ENCODE measurements at places on chromosomes 16 and 17. TPM values are rescaled to one million over a fixed set of nuclear protein-coding genes. Genes with fewer than 3 reads are reported as not detected.

DNA sequence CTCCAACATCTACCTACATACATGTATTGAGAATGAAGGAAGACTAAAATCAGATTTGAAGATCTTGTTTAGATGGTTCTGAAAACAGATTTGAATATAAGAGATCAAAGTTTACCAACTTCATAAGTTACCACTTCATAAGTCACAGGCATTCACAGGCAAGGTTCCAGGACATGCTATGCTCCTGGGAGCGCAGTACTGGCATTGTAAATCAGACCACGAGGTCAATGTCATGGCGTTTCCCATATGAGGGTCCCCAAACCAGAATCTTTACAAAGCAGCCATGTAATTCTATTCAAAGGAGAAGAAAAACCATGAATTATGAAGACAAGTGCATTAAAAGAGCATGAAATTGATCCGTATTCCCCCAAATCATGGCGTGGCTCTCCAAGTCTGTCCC is 3.0 kb downstream of the CDH11 start:
- H3K27ac ChIP-seq = no peak overlapping the region

GRCh38 chr17:48505788-48506187 is 25.0 kb downstream of the HOXB1 start:
- no peak overlapping the region for H3K4me3 ChIP-seq
- DNase-seq = peak; percentile 60
- H3K27ac ChIP-seq = peak overlapping the region; percentile 63
- H3K27me3 ChIP-seq = peaks cover 18% of the 10 kb centered on the region

DNA sequence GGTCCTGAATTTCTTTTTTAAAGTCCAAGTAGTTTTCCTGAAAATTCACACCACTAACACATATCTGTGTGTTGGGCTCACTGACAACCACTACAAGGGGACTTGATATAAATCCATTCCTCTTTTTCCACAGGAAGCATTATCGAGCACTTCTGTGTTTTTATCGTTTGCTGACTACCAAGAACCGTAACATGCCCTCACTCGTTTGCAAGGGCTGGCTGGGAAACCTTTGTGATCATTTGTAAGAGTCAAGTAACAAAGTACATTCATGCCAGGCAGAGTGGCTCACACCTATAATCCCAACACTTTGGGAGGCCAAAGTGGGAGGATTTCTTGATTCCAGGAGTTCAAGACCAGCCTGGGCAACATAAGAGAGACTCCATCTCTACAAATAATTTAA is 62.1 kb downstream of the ZZEF1 start:
- H3K4me1 ChIP-seq = no peaks in the 10 kb centered on the region
- H3K27ac ChIP-seq = no peak overlapping the region
- H3K4me3 ChIP-seq = no peak overlapping the region

GRCh38 chr16:47139561-47140185 is 4.1 kb downstream of the NETO2 start:
- no peak overlapping the region for H3K27ac ChIP-seq
- no peaks in the 10 kb centered on the region for H3K36me3 ChIP-seq
- DNase-seq = no peak
- peaks cover 17% of the 10 kb centered on the region for H3K27me3 ChIP-seq

Gene CNTNAP1
- total RNA-seq = 1.3 TPM

Gene CSF3
- total RNA-seq = not detected

DNA sequence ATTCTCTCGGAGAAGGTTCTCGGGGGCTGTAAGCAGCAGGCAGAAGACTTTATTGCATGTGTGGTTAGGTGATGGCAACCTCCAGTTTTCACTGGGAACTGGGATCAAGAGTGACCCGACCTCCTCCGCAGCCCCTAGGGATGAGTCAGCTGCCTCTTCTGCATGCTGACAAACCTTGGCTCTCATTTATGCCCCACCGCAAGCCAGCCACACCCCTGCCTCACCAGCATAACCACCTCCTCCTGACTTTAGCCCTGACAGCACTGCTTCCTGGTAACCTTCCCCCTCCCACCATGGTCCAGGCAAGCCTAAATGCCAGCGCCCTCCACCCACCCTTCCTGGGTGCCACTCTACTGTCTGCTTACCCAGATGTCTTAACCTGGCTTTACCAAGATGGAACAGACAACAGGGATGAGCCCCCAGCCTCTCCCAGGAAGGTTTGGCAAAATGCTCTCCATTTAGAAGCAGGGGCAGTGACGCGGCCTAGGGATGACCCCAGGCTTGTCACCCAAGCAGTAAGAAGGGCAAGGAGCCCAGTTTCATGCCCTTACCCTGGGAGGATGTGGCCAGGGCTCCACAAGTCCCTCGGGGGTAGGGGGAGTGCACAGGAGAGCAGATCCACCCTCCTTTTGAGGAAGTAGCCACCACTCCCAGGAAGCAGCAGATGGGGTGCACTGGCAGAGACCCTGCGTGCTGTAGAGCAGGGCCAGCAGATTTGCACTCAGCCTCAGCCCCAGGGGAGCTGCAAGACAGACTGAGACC is 73.5 kb downstream of the GOSR1 start:
- H3K27ac ChIP-seq = no peak overlapping the region
- DNase-seq = no peak
- no peaks in the 10 kb centered on the region for H3K4me1 ChIP-seq
- no peaks in the 10 kb centered on the region for H3K27me3 ChIP-seq
- no peak overlapping the region for H3K4me3 ChIP-seq

- no peak overlapping the region for H3K27ac ChIP-seq
- no peak overlapping the region for H3K4me3 ChIP-seq
These were observed 18.3 kb upstream of the CLEC18A start for GRCh38 chr16:69932691-69933392.

- H3K27me3 ChIP-seq = no peaks in the 10 kb centered on the region
- peaks cover 25% of the 10 kb centered on the region for H3K36me3 ChIP-seq
- H3K4me1 ChIP-seq = peaks cover 3% of the 10 kb centered on the region
These were observed 104.4 kb downstream of the VPS53 start for GRCh38 chr17:610276-610675.

DNA sequence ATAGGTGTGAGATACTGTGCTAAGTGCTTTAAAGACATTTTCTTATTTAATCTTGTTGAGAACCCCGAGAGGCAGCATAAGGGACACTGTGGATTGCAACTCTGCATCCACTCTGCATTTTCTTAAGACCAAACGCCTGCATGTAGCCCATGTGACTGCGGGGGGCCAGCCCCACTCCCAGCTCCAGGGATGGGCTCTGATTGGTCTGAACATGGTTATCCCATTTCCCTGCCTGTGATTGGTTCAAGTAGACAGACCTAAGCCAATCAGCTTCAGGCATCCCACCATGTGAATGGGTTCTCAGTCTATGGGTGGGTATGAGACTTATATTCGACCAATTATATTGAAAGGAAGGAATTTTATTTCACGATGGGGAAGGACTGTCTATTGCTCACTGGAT is 33.2 kb upstream of the USP7 start:
- no peaks in the 10 kb centered on the region for H3K4me1 ChIP-seq
- DNase-seq = no peak
- no peaks in the 10 kb centered on the region for H3K36me3 ChIP-seq
- no peak overlapping the region for H3K27ac ChIP-seq
- no peaks in the 10 kb centered on the region for H3K27me3 ChIP-seq

GRCh38 chr17:77086433-77087010 is 54.2 kb upstream of the SEC14L1 start:
- H3K4me3 ChIP-seq = peak overlapping the region; percentile 17
- H3K27ac ChIP-seq = no peak overlapping the region
- peaks cover 2% of the 10 kb centered on the region for H3K27me3 ChIP-seq
- H3K36me3 ChIP-seq = peaks cover 31% of the 10 kb centered on the region
- DNase-seq = peak; percentile 72

- H3K27me3 ChIP-seq = peaks cover 7% of the 10 kb centered on the region
- no peaks in the 10 kb centered on the region for H3K4me1 ChIP-seq
- DNase-seq = no peak
These were observed 221.0 kb downstream of the FOXL1 start for GRCh38 chr16:86799367-86799766.

DNA sequence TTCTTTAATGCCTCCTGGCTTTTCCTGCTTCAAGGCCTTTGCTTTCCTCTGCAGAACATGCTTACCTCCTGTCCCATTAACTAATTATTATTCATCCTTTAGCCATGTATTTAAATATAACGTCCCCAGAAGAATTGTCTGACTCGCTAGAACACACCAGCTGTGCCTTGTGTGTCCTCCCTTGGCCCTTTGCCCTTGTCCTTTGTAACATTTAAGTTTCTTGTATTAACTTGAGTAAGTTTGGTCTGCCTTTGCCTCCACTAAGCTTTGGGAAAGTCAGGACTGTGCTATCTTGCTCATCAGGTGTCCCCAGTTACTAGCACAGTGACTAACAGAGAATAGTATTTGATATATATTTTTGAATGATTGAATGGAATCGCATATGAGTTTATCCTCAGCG is 29.6 kb upstream of the ABCA9 start:
- DNase-seq = no peak
- no peak overlapping the region for H3K27ac ChIP-seq
- no peak overlapping the region for H3K4me3 ChIP-seq
- H3K4me1 ChIP-seq = no peaks in the 10 kb centered on the region
- no peaks in the 10 kb centered on the region for H3K36me3 ChIP-seq

GRCh38 chr16:66599726-66600125 is 4.8 kb upstream of the CMTM3 start:
- no peak overlapping the region for H3K4me3 ChIP-seq
- H3K27ac ChIP-seq = peak overlapping the region; percentile 64
- no peak for DNase-seq
- peaks cover 41% of the 10 kb centered on the region for H3K4me1 ChIP-seq
- no peaks in the 10 kb centered on the region for H3K27me3 ChIP-seq

DNA sequence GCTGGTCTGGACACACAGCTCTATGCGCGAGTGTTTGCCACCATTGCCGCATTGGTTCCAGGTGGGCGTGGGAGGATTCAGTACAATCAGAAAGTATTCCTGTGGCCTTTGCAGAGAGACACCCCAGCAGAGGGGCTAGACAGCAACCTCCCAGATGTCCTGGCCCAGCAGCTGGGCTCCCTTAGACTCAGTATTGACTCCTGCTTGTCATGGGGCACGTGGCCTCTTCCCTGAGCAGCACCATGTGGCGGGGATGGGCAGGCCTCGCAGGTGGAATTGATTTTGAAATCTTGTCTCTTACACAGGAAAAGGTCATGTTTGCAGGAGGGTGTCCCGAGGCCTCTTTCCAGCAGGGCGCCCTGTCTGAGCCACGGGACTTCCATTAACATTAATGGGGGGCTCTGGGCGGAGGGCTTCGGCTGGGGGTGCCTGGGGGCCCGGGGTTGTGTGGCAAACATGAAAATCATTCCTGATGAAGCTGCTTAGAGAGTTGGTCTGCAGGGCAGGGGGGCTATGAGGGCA is 96.4 kb downstream of the C16orf78 start:
- peak; percentile 6 for DNase-seq
- no peak overlapping the region for H3K27ac ChIP-seq
- no peaks in the 10 kb centered on the region for H3K36me3 ChIP-seq
- H3K27me3 ChIP-seq = peaks cover 2% of the 10 kb centered on the region

- H3K27ac ChIP-seq = peak overlapping the region; percentile 92
- H3K27me3 ChIP-seq = no peaks in the 10 kb centered on the region
- peaks cover 81% of the 10 kb centered on the region for H3K4me1 ChIP-seq
- no peak for DNase-seq
- peaks cover 92% of the 10 kb centered on the region for H3K36me3 ChIP-seq
- peak overlapping the region; percentile 71 for H3K4me3 ChIP-seq
These were observed 7.4 kb downstream of the PRKCA start for GRCh38 chr17:66309793-66310192.

Gene TIMP2
- total RNA-seq = 0.71 TPM

GRCh38 chr17:19341641-19342610 is 20.6 kb downstream of the B9D1 start:
- H3K27me3 ChIP-seq = no peaks in the 10 kb centered on the region
- H3K4me1 ChIP-seq = peaks cover 3% of the 10 kb centered on the region
- no peaks in the 10 kb centered on the region for H3K36me3 ChIP-seq
- no peak overlapping the region for H3K27ac ChIP-seq
- H3K4me3 ChIP-seq = no peak overlapping the region

GRCh38 chr16:86018071-86018470 is 119.1 kb downstream of the IRF8 start:
- H3K4me3 ChIP-seq = no peak overlapping the region
- H3K27ac ChIP-seq = no peak overlapping the region
- H3K4me1 ChIP-seq = peaks cover 2% of the 10 kb centered on the region

Gene UNC45B
- not detected for total RNA-seq

DNA sequence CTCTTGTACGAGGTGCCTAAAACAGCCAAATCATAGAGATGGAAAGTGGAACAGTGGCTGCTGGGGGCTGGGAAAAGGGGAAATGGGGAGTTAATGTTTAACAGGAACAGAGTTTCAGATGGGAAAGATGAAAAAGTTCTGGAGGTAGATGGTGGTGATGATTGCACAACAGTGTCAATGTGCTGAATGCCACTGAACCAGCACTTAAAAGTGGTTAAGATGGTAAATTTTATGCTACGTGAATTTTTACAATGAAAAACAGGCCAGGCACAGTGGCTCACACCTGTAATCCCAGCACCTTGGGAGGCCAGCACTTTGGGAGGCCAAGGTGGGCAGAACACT is 130.4 kb downstream of the C16orf78 start:
- H3K36me3 ChIP-seq = no peaks in the 10 kb centered on the region
- no peak for DNase-seq
- no peaks in the 10 kb centered on the region for H3K27me3 ChIP-seq
- no peak overlapping the region for H3K27ac ChIP-seq

DNA sequence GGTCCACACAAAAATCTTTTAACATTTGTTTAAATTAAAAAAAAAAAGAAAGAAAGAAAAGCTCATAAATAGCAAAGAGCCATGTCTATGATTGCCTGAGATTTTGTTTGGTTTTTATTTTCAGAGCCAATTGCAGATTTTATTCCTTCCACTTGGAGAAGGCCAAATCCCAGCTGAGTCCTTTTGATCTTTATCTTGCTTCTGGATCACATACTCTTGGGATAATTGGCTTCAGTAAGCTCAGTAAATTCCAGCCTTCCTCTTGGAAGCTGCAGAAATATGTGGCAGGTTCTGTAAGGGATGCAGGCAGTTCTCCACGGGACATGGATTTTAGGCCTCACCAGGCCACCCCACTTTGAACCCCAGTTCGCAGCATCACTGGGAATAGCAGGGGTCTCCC is 63.3 kb upstream of the TMC5 start:
- no peaks in the 10 kb centered on the region for H3K36me3 ChIP-seq
- peaks cover 8% of the 10 kb centered on the region for H3K4me1 ChIP-seq
- H3K4me3 ChIP-seq = no peak overlapping the region
- no peak for DNase-seq
- no peak overlapping the region for H3K27ac ChIP-seq

DNA sequence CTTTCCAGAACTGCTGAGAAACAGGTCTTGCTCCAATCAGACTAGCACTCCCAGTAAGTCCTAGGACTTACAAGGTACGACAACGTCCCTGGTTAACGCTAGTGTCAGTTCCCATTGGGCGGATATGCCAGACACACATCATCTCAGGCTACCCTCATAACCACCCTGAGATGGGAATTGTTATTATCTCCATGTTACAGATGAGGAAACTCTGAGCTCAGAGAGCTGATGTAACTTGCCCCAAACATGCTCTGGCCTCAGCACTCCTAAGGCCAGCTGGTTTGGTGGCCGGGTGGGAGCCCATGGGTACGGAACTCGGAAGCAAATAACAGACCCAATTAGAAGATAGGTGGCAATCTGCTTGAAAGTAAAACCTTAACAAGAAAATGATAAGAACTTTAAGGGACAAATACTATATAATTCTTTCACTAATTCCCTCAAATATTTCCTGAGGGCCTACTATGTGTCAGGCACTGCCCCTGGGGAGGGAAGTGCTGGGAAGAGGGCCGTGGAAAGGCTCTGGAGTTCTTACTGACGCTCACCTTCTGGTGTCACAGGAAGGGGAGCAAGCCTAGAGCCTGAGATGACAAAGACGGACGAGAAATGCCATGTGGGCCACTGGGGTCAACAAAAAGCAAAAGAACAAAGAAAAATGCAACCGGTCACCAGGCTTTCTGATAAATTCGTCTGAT is 6.9 kb downstream of the CREBBP start:
- H3K4me1 ChIP-seq = peaks cover 48% of the 10 kb centered on the region
- H3K4me3 ChIP-seq = no peak overlapping the region
- no peak for DNase-seq
- peaks cover 24% of the 10 kb centered on the region for H3K36me3 ChIP-seq

Gene NLE1
- total RNA-seq = 38.8 TPM

Gene KLHL10
- total RNA-seq = 0.16 TPM

Data from activated T-helper 2 cell treated with anti-CD3 and anti-CD28 coated beads, Interferon-gamma antibody, Interleukin-2, Interleukin-4, amounts not matched to agents 10 μg/mL and 5 μg/mL and 100 μg/mL, durations not matched to agents 14 hours and 24 hours and 36 hours (primary cell).